ENCODE measurements at places on chromosomes 11 and 22.
A peak's percentile ranks its signal among the peaks of the same experiment; 100 is the strongest.

DNA sequence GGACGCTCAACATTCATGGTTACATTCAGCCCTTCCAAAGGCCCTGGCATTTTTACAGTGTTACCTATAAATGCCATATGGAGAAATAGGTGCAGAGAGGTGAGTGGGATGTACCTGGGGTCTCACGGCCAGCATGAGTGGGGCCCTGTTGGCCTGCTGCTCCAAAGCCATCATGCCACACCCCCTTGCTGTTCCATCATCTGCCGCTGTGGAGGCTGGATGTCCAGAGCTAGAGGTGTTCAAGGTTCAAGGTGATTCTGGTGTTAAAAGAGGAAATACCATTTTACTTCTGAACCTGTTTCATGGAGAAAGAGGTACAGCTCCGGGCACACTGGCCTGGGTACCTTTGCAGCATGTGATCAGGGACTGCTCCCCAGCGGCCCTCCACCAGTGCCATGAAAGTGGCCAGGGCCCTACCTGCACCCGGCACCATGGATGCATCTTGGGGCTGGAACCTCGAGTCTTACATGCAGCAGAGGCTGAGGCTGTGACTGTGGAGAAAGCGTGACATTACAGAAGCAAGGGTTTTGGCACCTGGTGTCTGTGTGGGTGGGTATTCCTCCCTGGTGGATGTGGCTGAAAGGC is 68.6 kb downstream of the PARVB start:
- DNase-seq, result no peak

- DNase-seq, result no peak
These were observed 30.7 kb downstream of the SHISAL1 start for GRCh38 chr22:44281768-44282637.

DNA sequence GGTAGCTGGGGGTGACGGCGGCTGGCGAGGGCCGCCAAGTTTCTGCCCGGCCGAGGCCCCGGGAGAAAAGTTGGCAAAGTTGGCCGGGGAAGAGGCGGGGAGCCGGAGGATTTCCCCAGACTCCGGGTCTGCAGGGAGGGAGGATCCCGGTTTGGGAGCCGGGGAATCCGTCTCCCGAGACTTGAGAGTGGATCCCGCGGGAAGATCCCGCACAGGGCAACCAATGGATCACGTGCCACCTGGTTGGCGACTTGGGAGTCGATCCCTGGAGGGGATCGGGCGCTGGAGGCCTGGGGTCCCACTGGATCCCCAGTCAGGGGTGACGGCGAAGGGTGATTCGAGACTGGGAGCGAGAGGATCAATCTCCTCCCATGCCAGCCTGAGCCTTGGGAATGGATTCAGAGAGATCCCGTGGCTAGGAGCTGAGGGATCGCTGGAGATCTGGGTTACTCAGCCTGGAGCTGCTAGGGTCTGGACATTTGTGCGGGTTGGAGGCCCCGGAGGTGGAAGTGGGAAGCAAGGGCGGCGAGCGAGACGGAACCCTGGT is 394 bp downstream of the KIAA1671 start:
- peak; percentile 58 for DNase-seq

DNA sequence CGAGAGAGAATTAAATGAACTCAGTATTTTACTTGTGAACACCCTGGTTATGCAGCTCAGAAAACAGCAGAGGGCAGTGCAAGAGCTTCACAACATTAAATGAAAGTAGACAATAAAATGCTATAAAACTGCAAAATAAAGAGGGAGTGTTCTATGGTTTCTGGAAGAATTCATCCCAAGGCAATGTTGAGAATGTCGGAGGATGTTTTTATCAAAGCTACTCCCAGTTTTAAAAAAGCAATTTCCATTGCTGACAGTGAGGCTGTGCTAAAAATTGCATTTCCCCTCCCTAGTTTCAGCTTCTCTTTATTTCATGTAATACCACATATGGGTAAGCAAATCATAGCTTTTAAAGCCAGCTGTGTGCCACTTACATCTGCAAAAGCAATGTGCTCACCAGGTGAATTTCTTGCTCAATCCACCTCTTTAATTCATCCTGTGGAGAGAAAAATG is 296.8 kb downstream of the RAB38 start:
- DNase-seq, result peak; percentile 17

DNA sequence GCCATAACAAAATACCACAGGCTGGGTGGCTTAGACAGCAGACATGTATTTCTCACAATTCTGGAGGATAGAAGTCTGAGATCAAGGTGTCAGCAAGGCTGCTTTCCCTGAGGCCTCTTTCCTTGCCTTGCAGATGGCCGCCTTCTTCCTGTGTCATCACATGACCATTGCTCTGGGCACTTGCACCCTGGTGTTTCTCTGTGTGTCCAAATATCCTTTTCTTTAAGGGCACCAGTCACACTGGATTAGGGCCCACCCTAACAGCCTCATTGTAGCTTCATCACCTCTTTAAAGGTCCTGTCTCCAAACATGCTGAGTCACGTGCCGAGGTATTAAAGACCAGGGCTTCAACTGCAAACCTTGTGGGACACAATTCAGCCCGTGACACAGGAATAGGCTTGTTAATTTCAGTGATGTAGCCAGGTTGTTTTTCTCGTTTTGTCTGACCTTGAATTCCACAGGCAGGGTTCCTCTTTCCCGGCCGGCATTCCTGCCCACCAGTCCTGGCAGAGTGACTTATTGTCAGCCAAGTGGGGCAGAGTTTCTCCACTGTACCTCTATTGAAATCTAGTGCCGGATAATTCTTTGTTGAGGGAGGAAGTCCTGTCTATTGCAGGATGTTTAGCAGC is 100.1 kb downstream of the KCNQ1OT1 start:
- DNase-seq, result no peak

GRCh38 chr11:88105526-88105925 is 69.7 kb downstream of the RAB38 start:
- no peak for DNase-seq

GRCh38 chr22:41234815-41235695 is 5.7 kb downstream of the CHADL start:
- no peak for DNase-seq

GRCh38 chr11:61442616-61443015 is 12.7 kb downstream of the SDHAF2 start:
- DNase-seq, result no peak

- no peak for DNase-seq
These were observed 50.2 kb downstream of the GAB4 start for GRCh38 chr22:16957781-16958180.

DNA sequence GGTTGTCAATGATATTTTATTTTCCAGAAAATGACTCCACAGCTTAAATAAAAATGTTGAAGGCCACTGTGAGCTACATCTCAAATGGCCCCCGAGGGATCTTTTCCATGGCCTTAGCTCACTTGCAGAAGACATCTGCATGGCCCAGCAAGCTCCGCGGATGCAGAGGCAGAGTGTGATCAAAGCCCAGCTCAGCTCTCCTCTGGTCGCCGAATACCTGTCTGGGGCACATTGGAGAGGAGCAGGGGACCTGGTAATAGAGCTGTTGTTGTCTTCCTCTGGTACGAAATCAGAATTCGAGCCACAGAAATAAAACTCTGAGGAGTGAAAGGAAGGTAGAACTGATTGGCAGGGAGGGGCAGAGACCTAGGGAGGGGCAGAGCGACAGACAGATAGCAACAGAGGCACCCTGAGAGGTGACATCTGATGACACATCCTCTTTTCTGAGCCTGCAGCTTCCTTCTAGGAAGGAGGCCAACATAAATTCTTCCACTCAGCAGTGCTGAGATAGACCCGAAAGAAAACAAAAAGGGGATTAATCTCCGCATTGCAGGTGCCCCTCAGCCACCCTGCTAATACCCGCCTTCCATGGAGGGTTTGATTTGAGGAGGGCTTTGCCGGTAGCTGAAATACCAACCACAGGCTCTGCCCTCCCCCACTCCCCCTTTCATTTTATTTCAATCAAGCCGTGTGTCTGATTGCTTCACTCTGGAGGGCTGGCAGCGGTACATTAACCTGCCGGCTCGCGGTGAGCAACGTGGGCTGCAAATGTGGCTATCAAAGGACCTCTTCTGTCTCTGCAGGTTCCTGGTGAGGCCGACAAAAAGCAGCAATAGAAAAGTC is 759.4 kb downstream of the OPCML start:
- DNase-seq, result no peak

GRCh38 chr11:76155500-76156227 is 50.6 kb downstream of the WNT11 start:
- DNase-seq, result no peak

DNA sequence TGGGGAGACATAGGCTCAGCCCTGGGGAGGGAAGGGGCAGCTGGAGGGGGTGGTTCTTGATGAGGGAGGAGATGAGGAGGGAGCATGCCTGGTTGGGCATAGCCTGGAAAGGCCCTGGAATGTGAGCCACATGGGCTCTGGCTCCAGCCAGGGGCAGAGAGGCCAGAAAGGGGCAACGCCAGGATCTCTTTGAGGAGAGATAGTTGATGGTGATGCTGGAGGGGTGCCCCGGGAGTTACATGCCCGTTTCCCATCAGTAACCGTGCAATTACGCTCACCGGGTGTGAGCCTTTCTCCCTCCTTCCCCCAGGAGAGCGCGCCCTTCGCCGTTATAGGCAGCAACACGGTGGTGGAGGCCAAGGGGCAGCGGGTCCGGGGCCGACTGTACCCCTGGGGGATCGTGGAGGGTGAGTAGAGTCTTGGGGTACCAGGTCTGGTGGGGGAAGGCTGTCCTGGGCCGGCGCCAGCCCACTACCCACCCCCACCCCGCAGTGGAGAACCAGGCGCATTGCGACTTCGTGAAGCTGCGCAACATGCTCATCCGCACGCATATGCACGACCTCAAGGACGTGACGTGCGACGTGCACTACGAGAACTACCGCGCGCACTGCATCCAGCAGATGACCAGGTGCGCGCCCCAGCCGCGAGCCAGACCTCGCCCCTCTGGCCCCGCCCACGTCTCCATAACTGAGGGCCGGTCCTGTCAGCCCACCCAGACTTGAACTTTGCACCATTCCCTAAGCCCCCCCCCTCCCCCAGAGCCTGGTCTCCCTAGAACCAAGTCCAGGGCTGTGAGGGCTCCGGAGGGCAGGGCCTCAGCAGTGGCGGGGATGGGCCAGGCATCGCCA is 1.8 kb upstream of the GP1BB start:
- no peak for DNase-seq

GRCh38 chr11:75816561-75817239 is 1.7 kb downstream of the UVRAG start:
- DNase-seq, result peak; percentile 30

- DNase-seq, result no peak
These were observed 29.6 kb downstream of the SBF1 start for GRCh38 chr22:50445071-50445879.

DNA sequence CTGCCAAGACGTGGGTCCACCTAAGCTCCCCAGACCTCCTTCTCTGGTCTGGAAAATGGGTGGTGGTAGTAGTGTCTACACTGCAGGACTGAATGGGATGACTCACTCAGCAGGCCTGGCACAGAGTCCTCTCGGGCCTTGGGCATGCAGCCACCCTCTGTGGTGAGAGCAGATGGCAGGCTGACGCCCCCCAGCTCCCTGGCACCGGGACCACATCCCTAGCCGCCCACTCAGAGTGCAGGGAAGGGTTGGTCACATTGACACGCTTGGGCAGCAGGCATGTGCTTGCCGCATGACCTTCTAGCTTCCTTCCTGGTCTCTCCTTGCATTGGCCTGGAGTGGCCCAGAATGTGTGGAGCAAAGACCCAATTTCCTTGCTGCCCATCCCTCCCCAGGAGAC is 30.7 kb upstream of the PRODH start:
- DNase-seq, result no peak

GRCh38 chr22:48719978-48720661 is 1107.6 kb downstream of the BRD1 start:
- peak; percentile 50 for DNase-seq

DNA sequence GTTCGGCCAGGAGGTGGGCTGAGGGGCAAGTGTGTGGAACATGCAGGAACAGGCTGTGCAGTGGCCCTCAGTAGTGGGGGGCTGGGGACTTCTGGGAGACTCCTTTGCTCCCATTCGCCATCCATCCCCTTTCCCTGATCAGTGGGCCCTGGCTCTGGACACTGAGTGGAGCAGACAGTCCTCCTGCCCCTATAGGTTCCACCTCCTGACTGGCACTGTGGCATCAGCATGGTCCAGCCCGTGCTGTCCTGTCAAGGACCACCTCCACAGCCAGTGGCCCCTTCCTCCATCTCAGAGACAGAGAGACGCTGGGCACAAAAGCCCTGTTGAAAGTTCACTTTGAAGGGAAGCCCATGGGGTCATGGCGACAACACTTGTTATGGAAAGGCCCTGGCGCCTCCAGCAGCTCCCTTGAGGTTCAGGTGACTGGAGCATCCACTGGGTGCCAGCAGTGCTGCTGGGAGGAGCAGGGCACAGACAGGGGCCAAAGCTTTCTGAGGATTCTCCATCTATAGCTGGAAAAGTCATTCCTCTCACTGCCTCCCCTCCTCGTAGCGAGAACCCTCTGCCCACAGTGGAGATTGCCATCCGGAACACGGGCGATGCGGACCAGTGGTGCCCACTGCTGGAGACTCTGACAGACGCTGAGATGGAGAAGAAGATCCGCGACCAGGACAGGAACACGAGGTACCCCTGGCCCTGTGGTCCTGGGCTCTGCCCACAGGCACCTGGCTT is 5.6 kb downstream of the DERL3 start:
- no peak for DNase-seq

DNA sequence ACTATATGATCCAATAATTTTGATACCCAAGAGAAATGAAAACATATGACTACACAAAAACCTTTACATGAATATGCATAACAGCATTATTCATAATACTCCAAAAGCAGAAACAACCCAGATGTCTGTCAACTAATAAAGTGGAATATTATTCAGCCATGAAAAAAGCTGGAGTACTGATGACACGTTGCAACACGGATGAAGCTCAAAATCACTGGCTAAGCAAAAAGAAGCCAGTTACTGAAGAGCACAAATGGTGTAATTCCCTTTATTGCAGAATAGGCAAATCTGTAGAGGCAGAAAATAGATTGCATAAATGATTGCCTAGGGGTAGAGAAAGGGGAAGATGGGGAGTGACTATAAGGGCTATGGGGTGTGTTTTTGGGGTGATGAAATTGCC is 117.6 kb upstream of the FGF3 start:
- DNase-seq, result no peak

DNA sequence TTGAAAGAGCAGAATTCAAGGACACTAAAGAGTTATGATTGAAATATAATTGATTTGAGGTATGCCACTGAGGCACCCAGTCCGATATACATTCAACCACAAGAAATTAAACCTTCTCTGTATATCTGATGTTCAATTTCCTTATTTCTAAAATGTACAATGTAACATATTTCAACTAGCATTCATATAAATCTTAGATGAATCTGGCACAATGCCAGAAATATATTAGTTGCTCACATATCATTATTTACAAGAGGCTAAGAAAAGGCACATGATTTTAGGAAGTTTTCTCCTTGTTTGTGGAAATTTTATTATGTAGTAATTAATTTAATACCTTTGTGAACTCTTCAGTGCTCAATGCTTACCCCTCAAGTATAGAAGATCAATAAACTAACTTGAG is 532.3 kb downstream of the KCNA4 start:
- DNase-seq, result no peak

DNA sequence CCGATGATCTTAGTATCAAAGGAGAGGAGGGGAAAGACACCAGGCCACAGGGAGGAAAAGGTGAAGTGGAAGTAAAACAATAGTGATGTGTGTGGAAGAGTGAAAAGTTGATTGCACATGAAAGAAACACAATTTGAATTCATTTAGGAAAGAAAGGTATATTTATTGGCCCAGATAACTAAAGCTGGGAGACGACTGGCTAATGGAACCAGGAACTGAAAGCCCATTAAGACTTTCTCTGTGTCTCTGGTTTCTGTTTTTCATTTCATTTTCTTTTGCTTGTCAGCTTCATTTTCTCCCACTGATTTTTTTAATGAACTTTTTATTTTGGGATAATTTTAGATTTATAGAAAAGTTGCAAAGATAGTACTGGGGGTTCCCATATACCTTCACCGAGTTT is 5.1 kb upstream of the DCHS1 start:
- no peak for DNase-seq
